Activated T-cell treated with anti-CD3 and anti-CD28 coated beads, Interleukin-2, amount 50 U/mL, for 1 hour (primary cell): ENCODE measurements at places on chromosomes 11 and 22.

- no peak for DNase-seq
Observed at GRCh38 chr22:39444247-39444800, 12.5 kb upstream of the MGAT3 start.

- DNase-seq: no peak
Observed at GRCh38 chr11:130394615-130395014, 33.8 kb downstream of the ADAMTS8 start.

GRCh38 chr11:24509114-24509513, 12.3 kb downstream of the LUZP2 start:
- DNase-seq: no peak

GRCh38 chr11:119447664-119448242, 24.8 kb upstream of the THY1 start:
- no peak for DNase-seq

DNA sequence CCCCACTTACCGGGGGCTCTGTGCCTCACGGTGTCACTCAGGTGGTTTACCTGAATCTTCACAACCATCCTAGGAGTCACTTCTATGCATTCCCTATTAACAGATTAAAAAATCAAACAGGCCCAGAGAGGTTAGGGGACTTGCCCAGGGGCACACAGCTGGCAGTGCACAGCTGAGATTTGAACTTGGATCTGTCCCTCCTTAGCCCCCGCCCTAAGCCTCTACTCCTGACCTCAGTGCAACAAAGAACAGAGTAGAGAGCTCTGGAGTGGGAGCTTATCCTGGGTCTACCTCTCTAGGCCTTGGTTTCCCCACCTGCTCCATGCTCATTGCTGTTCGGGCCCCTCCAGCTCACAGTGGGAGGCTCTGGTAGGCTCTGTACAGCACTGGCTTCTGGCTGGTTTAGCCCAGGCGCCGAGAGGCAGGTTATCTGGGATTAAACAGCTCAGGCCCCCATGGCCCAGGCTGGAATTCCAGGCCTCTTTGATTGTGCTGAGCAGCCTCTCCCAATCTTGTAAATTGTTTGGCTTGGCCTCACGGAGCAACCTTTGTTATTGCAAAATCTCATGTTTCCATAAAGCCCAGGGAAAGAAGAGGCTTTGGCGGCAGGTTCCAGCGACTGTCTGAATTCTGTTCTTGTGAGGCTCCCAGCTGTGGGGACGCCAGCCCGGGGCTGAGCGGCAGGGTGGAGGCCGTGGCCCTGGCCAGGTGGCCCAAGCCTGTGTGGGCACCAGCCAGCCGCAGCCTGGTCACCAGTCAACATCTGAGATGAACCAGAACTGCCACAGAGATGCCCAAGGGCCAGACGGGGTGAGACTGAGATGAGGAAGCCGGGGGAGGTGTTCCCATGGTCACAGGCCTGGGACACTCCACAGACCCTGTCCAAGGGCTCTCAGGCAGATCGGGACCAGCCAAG, 28.9 kb upstream of the SHISAL1 start:
- DNase-seq: no peak

DNA sequence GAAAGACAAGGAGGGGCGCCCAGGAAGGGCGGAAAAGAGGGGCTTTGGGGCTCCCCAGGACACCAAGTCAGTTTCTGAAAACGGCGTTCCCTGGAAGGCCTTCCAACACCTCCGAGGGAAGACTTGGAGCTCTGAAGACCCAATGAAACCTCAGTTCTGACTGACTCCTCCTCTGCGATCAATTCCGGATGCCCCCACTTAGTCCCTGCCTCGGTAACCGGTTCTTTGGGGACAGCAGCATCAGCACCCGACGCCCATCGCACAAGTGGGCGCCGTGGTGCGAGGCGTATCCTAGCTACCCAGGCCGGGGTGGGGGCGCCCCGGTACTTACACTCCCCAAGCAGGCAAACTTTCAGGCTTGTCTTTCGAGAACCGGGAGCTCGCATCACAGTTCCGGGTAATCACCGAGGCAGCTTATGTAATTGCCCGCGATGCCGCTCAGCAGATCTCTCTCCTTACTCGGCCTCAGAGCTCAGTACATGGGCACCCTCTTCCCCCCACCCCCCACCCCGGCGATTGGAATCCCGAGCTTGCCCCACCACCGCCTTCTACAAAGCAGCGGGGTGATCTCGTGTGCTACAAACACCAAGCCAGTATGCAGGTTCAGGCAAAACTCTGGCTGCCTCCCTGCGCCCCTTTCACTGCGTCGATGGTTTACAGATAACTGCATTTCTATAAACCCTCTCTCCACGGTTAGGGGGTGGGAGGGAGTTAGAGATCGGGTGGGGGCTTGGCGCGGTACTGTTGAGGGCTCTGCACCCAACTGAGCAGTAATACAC, 2.0 kb downstream of the TENM4 start:
- DNase-seq: no peak

DNA sequence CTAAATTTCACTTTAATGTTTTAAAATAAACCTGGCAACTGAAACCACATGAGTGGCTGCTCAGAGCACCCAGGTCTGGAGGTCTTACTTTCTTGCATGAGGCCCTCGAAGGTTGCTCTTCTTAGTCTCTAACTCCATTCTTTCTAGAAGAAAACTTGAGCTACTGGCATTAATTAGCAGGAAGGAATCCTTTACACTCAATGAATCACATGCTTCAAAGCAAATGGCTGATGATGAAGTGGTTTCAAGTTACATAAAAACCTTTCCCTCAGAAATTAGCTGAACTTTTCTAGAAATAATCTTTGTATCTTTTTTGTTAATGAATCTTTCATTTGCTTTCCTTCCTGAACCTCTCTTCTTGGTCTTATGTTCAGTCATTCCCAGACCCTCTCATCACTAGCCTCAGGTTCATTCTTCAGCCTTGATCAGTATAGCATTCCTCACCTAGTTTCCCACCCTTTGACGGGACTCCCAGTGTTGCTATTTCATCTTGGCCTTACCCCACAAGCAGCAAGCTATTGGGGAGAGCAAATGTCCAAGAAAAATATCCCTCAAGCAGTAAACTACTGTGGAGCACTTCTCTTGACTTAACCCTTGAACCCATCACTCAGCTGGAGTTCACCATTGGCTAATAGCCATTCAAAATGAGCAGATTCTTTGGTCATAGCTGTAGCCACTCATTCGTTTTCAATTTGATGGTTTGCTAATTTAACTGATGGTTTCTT, 75.1 kb downstream of the INSC start:
- no peak for DNase-seq

GRCh38 chr11:77883775-77884174, 62.8 kb downstream of the AAMDC start:
- no peak for DNase-seq

DNA sequence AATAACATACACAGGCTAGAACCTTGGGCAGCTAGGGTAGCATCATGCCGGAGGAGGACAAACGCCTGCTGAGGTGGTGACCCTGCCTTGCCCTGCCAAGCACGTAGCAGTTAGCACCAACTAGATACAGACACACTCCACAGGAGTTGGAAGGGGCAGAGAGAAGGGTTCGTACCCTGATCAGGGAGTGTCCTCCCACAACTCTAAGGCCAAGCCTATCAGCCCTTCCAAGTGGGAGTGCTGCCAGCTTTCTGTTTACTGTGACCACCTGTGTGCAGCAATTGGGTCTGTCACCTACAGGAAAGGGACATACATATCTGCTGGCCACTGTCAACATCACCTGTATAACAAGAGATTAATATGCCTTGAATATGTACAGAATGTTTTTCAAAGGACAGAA, 1.9 kb upstream of the THAP7 start:
- no peak for DNase-seq

- no peak for DNase-seq
Observed at GRCh38 chr11:23233075-23233474, 372.8 kb upstream of the CCDC179 start.

- DNase-seq: no peak
Observed at GRCh38 chr11:121553806-121554205, 101.0 kb upstream of the SORL1-AS1 start.

DNA sequence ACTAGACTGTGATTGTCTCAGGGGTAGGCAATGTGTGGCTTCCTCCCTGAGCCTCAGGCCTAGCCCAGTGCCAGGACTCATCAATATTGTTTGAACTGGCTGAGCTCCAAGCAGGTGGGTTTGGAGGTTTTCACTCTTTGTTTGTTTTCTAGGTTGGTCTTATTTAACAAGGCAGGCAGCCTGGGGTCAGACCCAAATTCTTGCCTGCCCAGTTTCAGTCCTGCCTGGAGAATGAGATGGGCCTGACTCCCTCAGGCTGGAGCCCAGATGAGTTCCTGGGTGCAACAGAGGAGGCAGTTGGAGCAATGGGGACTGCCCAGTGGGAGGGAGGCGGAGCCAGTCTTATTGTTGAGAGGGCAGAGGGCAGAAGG, 28.3 kb upstream of the TP53I11 start:
- DNase-seq: no peak

- no peak for DNase-seq
Observed at GRCh38 chr11:123523539-123523938, 93.5 kb downstream of the GRAMD1B start.

DNA sequence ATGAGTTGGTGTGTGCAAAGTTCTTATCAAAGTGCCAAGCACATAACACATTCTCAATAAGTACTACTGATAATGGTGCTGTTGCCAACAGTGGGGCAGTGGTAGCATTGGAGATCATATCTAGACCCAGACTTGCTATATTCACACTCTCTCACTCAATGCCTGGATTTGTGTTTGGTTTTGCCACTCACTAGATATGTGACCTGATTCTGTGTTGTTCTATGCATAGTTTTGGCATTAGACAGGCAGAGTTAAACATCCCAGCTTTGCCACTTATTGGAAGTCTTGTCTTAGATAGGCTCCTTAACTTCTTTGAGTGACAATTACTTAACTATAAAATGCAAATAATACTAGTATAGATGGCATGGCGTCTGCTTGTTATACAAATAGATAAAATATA, 642.6 kb upstream of the CCDC179 start:
- DNase-seq: no peak

DNA sequence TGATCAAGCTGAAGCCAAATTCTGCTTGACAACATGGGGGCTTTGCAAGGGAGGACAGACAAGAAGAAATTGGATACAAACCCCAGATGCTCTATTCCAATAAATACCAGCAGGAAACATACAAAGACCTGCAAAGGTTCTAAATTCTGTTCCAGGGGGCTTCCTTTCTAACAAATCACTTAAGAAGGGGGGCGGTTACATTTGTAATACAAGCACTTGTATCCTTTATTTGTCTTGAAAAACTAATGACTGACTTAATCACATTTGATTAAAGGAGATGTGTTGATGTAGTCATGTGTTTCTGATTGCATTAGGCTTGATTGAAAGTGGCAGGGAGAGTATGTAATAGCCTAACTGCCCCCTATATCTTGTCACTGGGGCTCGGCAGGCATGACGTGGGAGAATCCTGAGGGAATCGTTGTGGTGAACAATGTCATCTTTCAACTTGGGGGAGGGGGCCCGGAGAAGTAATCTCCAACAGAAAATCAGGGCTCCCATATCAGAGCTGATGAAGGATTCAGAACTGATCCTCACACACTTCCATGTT, 361.7 kb downstream of the INSC start:
- DNase-seq: no peak

- DNase-seq: no peak
Observed at GRCh38 chr11:126345759-126346585, 9.5 kb upstream of the ST3GAL4 start.

GRCh38 chr11:74446532-74446938, 20.8 kb downstream of the KCNE3 start:
- no peak for DNase-seq

DNA sequence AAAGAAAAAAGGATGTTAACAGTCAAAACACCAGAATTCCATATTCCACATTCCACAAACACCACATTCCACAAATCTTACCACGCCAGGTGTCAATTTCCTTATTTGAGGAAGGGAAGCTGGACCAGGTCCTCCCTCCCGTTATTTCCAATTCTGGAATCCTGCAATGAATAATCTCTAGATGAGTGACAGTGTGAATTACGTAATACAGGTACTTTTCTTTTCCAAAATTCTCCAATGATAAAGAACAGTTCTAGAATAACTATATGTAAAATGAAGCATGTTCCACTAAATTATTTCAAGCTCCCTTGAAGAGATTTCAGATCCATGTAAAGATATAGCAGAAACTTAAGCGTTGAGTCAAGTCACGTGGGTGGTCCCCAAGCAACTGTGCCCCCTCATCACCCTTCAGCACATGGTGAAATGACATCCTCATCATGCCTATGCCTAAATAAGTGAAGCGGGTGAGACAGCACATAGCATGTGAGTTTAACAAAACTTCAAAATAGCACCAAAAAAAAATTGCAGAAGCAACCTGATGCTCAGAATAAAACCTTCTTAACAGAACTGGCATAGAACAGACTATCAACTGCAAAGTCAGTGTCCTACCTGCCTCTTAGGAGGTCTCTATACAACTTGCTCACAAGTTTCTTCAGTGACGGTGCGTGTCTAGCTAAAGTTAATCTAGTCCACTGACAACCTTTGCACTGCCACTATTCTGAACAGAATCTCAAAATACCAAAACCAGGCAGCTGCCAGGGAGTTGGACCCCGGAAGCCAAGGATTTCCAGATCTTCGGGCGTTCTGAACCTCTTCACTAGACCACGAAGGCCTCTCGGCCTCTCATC, 876 bp downstream of the NFRKB start:
- DNase-seq: no peak
